ENCODE measurements at places on chromosomes 5 and 9.

- no peak overlapping the region for H3K4me3 ChIP-seq
- peaks cover 3% of the 10 kb centered on the region for H3K27me3 ChIP-seq
- H3K36me3 ChIP-seq = no peaks in the 10 kb centered on the region
- no peaks in the 10 kb centered on the region for H3K4me1 ChIP-seq
Measured at GRCh38 chr5:167964529-167964928, 326.9 kb upstream of the WWC1 start.

DNA sequence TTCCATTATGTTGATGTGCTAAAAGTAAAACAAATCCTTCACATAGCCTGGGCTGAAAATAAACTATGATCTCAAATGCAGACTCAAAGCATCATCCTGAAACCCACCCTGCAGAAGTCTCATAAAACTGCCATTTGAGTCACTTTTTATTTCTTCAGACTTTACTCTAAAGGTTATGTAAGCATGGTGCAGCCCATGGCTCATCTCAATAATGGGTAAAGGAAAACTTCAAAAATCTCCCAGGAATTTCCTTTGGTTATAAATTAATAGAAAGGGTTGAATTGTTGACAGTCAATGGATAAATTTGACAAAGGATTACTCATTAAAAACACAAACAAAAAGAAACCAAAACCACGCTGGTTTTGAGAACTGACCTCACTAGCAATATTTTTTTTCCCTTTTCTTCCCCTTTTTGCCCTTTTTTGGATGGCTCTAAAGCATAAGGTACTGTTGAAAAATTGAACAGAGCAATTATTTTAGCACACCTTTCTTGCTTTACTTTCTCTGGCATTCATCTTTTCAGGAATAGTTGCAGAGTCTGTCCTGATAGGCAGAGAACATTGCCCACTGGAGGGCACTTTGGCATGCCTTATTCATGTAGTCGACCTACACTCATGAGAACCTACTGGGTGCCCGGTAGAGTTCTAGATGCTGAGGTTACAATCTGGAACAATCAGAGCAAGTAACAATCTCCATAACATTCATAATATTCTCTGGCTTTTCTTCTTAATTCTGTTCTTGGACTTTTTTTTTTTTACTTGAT, 191.4 kb downstream of the TMEM167A start:
- no peak for DNase-seq
- no peaks in the 10 kb centered on the region for H3K36me3 ChIP-seq
- peaks cover 28% of the 10 kb centered on the region for H3K4me1 ChIP-seq
- no peak overlapping the region for H3K27ac ChIP-seq
- peaks cover 8% of the 10 kb centered on the region for H3K27me3 ChIP-seq

GRCh38 chr5:72498284-72498683, 8.9 kb downstream of the ZNF366 start:
- no peaks in the 10 kb centered on the region for H3K4me1 ChIP-seq
- no peak overlapping the region for H3K27ac ChIP-seq
- no peak overlapping the region for H3K4me3 ChIP-seq

DNA sequence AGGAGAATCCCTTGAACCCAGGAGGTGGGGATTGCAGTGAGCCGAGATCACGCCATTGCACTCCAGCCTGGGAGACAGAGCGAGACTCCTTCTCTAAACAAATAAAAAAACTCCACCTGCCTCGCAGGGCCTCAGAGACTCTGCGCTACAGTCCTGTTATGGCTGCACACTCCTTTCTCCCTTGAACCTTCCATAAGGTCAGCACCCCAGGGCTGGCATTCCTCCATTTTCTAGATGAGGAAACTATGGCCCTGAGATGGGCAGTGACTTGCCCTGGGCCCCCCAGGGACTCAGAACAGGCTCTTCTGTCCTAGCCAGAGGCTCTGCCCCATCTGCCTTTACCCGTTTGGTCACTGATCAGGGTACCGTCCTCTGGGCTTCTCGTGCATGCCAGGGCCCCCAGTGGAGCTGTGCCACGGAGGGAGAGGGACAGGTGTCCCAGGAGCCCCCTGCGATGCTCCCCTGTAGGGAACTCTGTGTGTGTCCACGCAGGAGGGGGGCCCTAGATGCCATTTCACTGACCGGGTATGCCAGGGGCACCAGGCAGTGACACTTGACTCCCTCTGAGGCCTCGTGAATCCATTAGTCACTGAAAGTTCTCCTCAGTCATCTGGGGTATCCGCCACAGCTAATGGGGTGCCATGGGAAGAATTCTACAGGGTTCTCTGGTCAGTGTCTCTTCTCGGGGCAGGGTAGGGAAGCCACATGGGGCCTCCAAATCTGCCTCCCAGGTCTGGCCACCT, 16.2 kb downstream of the RALGDS start:
- H3K27me3 ChIP-seq = no peaks in the 10 kb centered on the region
- peaks cover 51% of the 10 kb centered on the region for H3K36me3 ChIP-seq
- peaks cover under 1% of the 10 kb centered on the region for H3K4me1 ChIP-seq
- no peak for DNase-seq
- no peak overlapping the region for H3K27ac ChIP-seq

- H3K4me1 ChIP-seq = no peaks in the 10 kb centered on the region
- DNase-seq = no peak
- H3K36me3 ChIP-seq = no peaks in the 10 kb centered on the region
- H3K27ac ChIP-seq = no peak overlapping the region
- no peak overlapping the region for H3K4me3 ChIP-seq
Measured at GRCh38 chr5:12272389-12272788, 368.1 kb upstream of the CTNND2 start.
